Amniotic stem cell (primary cell): ENCODE measurements at places on chromosomes 6 and 20.
A peak's percentile ranks its signal among the peaks of the same experiment; 100 is the strongest.

GRCh38 chr20:17558154-17558940 lies 11.5 kb upstream of the DSTN start:
- DNase-seq: peak; percentile 87

DNA sequence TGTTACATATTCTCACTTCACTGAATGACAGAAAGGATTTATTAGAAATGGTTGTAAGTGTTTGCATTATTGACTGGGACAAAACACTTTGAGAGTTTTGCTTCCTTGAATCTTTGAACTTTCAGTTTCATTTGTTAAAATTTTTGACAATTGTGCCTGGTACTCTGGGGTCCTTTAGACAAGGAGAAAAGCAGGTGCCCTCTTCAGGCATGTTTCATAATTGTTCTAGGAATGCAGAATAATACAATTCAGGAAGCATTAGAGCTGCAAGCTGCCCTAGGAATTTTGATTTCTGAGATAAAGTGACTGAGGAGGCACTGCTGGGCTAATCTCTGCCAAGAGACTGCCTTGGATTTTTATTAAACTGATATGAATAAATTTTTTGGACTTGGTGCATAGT lies 49.7 kb downstream of the TOP1 start:
- peak; percentile 66 for DNase-seq

GRCh38 chr6:106519460-106520394 lies 109.6 kb downstream of the RTN4IP1 start:
- DNase-seq: peak; percentile 32

DNA sequence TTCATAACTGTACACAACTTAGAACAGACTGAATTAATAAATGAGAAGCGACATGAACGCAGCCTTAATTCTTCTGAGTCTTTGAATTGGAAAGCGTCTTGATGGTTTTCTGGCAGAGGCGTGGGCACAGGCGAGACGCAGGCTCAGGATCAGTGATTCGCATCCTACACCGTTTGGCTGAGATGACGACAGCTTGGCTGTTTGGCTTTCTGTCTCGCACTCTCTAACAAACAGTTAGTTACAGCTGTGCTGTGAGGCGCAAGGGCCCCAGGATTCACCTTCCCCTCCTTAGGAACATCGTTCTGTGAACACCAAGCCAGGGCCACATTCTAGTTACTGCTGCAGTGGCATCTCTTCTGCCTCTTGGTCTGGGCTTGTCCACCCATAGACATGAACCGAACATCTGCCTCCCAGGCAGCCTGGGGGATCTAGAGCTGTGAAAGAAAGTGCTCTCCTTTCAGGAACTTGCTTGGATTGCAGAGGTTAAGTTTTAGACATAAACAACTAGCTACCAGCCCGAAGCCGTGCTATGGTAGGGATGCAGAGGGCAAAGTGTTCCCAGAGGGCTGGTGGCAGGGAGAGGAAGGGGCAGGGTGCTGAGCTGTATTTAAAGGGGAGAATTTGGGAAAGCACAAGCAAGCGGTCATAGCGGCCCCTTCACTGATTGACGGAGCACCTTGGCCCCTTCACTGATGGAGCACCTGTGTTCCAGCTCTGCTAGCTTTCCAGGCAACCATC lies 49.6 kb downstream of the TCP11 start:
- DNase-seq: no peak

- no peak for DNase-seq
Measured at GRCh38 chr6:108689272-108690161, 128.8 kb downstream of the FOXO3 start.

DNA sequence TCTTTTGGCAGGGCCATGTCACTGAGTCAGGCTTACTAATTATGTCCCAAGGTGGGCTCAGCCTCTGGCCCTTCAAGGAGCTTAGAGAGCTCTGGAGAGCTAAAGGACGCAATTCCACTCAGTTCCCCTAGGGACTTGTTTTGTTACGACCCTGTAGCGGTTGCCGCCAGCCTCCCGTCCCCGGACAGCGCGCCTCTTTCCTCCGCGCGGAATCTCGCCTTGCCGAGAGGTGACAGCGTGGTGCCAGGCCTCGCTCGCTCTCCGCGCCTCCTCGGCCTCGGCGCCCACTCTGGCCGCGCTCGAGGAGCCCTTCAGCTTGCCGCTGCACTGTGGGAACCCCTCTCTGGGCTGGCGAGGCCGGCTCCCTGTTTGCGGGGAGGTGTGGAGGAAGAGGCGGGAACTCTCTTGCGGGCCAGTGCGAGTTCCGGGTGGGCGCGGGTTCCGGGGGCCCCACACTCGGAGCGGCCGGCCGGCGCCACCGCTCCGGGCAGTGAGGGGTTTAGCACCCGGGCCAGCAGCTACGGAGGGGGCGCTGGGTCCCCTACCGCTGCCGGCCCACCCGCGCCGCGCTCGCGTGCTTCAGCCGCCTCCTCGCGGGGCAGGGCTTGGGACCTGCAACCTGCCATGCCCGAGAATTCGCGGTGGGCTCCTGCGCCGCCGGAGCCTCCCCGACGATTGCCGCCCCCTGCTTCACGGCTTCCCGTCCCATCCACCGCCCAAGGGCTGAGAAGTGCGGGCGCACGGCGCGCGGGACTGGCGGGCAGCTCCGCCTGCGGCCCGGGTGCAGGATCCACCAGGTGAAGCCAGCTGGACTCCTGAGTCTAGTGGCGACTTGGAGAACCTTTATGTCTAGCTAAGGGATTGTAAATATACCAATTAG lies 9.9 kb upstream of the ZNF311 start:
- no peak for DNase-seq

DNA sequence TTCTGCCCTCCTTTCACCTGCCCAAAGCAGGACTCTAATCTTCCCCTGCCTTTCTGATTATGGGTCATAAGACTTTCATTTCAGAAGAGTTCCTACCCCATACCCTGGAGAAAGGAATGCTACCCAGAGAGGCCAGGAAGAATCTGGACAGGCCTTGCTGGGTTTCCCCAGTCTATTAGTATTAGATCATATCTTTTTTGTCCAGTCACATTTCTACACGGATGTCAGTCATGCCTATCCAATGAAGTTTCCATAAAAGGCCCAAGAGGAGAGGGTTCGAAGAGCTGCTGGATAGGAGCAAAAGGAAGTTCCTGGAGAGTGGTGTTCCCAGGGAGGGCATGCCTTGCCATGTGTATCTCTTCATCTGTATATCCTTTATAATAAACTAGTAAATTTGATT lies 3.2 kb downstream of the POLH start:
- no peak for DNase-seq

DNA sequence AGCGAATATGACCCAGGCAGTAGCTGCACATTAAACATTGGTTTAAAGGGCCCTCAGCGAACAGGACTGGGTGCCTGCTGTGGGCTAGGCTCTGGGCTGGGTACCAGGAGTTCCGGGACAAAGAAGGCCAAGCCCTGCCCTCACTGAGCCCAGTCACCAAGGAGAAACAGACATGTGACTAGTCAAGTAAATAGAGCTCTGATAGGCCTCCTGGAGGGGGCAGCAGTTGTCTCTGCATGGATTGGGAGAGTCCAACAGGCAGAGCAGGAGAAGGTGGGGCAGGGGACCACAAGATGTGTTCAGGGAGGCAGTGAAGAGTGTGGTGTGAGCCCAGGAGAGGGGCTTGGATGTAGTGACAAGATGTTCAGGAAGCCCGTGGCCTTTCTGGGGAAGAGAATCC lies 3.1 kb downstream of the HM13 start:
- peak; percentile 53 for DNase-seq

GRCh38 chr6:163572612-163573011 lies 158.1 kb downstream of the QKI start:
- no peak for DNase-seq

DNA sequence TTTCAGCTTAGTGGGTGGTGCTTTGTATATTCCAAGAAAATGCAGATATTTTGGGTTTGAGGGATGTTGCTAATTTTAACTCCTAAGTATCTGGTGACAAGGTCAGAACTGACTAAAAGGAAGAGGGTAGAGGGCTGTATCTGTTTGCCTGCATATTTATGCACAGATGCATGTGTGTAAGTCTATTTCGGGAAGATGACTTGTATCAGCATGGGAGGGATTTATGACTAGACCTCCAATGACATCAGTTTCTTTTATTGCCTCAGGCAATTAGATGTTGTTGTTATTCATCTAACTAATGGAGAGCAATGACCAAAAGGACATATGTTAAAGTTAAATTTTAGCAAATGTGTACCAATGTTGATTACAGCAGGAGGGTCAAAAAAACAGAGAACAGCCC lies 734.3 kb downstream of the QKI start:
- no peak for DNase-seq

DNA sequence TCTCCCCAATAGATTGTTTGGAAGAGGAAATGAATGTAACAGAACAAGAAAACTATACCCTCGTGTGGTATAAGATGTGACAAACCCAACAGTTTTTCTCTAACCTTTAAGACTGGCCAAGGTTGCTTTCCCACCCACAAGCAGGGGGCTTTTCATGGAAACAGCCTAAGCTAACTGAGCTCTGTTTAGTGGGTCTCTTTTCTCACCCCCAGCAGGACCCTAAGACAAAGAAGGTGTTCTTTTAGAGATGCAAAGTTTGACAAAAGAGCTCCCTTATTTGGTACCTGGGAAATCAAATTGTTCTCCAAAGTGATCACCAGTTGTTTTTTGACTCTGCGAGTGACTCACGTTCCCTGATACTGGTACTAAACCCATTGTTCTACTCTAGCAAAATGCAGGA lies 59.1 kb downstream of the MBOAT1 start:
- DNase-seq: no peak

DNA sequence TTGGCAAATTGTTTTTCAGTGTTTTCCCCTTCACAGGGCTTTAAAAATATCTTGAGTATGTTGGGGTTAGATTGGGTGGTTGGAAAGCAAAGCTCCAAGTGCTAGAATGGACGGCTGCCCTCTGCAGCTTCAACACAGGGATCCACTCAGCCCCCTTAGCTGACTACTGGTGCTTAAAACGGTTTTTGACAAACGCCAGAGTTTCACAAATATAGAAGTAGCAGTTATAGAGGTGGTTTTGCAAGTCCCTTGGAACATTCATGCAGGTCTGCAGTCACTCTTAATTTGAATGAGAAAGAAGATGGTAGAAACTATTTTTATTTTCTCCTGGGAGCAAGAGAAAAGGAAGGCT lies 175.9 kb downstream of the ARID1B start:
- DNase-seq: no peak

- DNase-seq: peak; percentile 10
Measured at GRCh38 chr20:6636209-6637159, 131.0 kb upstream of the BMP2 start.

DNA sequence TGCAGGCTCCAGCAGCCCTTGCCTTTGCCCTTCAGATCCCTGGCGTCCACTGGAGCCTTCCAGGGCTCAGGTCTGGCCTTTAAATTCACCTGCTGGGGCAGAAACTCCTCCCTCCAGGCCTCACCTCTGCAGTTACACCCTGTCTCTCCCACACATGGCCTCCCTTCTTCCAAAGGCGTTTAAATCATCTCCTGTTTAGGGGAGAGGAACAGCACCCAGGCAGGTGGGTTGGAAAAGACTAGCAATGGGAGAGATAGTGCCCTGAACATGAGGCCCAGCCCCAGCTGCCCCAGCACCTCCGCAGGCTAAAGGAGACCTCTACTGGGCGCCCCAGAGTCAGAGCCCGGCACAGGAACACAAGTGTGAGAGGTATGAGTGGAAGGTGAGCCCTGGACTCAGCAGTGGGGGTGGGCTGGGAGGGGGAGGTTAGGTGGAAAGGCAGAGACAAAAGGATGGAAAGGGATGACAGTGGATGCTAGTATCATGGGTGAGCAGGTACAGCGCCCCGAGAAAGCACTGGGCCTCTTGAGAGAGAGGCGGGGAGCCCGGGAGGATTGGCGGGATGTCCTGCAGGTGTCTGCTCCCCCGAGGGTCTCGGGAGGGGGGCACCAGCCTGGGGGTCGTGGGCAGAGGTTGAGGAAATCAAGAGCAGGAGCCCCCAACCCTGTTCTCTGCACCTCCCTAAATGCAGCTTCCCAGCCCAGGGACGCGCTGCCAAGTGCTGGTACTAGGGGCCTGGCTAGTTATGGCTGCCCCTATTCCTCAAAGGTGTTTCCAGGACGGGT lies at the start of gene CST9:
TSS of gene CST9 (minus strand) at position 51 of the 785 bp plus-strand sequence. CDS start 53 bp downstream, outside the sequence.
- no peak for DNase-seq

- no peak for DNase-seq
Measured at GRCh38 chr20:32538526-32538939, 46.6 kb downstream of the NOL4L start.

GRCh38 chr6:129329678-129330077 lies 380.3 kb downstream of the ARHGAP18 start:
- no peak for DNase-seq

GRCh38 chr20:19974630-19975435 lies 42.3 kb upstream of the NAA20 start:
- peak; percentile 67 for DNase-seq

DNA sequence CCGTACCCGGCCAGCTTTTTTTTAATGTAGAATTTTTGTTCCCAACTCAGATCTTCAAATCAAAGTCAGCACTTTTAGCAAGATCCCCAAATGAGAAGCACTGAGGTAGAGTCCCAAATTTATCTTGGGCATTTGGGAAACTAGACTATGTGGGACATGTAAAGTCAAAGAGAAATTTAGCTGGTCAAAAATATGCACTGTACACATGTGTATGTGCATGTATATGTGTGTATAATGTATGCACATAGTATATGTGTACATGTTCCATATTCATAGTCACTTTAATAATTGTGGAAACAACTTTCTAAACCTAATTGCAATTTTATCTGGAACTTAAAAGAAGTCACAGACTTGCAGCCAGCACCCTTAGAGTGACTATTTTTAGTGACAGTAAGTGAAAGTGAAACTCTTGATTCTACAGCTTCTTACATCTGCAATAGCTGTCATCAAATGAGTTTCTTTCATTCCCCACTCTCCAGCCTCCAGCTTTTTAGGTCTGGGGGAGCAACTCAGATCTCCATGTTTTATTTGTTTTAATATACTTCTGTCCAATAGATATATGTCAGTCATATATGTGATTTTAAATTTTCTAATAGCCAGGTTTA lies 53.6 kb downstream of the CDC40 start:
- DNase-seq: no peak

DNA sequence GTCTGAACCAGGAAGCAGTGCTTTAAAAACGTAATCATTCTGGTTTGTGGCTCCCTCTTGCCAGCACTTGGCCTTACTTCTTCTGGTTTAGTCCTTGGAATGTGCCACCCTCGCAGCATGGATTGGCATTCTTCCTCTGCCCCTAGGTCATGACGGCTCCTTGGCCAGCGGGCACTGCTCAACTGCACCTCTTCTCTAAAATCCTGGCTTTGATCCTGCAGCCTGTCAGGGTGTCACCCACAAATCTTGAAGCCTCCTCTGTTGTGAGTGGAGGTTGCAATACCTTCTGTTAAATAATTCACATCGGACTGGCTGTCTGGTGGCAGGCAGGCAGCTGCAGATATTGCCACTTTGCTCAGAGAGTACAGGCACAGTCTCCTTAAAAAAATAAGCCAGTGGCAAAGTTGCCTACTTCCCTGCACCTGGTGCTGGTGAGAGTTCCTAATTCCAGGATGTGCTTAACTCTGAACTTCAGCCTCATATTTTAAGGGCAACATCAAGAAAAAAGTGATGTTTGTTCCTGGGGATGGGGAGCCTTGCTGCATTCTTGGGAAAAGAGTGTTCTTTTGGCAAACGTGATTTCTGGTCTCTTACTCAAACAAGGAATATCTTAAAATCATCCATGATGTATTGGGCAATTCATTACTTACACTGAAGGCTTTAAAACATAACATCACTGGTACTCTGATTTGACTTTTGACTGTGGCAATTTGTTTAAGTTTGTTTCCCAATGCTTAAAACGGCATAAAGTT lies 179.8 kb downstream of the FOXA2 start:
- no peak for DNase-seq

- DNase-seq: no peak
Measured at GRCh38 chr6:94350833-94351232, 931.5 kb upstream of the EPHA7 start.

- no peak for DNase-seq
Measured at GRCh38 chr20:20489648-20490341, 121.9 kb downstream of the INSM1 start.

GRCh38 chr20:35598899-35599775 lies 16.5 kb upstream of the SPAG4 start:
- no peak for DNase-seq
